ENCODE measurements at places on chromosomes 1 and 21.

DNA sequence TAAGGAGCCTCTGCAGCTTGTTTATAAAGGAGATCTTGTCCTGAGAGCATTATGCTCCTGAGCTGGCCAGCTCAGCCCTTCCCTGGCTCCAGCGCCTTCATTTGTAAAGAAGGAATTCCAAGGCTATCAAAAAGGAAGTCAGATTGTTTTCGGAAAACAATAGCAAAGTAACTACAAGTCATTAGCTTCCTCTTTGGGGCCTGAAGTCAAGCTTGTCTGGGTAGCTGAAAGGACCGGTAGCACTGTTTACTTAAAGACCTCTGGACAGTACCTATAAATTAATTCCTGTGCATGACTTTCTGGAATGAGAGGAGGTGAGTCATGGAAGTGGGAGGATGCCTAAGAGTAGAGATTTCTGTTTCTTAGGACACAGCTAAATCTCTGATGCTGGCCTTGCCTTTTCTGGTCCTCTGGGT lies 20.7 kb upstream of the GJA5 start:
- no peaks in the 10 kb centered on the region for H3K4me1 ChIP-seq
- peaks cover 38% of the 10 kb centered on the region for H3K27me3 ChIP-seq
- H3K36me3 ChIP-seq = no peaks in the 10 kb centered on the region
- no peak for DNase-seq
- H3K27ac ChIP-seq = no peak overlapping the region

DNA sequence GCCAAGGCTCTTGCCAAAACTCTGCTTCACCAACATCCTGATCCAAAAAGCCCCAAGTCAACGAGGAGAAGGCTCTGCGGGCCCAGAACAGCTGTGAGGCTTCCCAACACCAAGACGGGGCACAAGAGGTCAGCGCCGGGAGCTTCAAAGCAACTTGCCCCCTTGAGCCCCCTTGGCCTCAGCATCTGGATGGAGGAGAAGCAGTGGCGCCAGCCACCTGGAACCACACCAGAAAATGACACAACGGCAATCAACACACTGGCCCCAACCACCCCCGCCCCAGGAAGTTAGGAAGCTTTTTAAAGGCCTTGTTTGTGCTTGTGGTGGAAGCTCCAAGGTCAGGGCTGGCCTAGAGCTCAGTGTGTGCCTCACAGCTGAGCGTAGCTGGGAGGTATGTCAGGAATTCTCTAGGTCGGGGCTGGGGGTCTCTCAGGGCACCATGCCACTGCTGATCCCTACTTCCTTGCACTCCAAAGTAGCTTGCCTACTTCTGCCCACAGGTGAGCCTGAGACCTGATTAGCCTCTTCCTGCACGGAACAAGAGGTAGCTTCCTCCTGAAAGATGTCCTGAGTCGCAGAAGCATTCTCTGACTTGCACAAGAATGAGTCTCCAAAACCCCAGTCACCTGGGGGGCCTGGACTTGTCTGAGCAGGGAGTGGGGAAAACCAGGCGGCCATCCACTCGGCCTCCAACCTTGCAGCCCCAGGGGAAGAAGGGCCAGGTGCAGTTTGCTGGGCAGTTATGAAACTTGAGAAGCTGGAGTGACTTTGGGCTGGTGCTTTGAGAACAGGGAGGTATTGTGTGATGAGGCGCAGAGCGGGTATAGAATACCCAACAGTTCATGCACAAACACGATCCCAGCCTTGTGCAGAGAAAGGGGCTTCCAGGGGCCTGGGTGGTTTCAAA lies 9.7 kb upstream of the SRP9 start:
- peaks cover 3% of the 10 kb centered on the region for H3K27me3 ChIP-seq
- H3K27ac ChIP-seq = no peak overlapping the region
- no peaks in the 10 kb centered on the region for H3K4me1 ChIP-seq
- H3K4me3 ChIP-seq = no peak overlapping the region
- no peak for DNase-seq

GRCh38 chr1:30198795-30199403 lies 524.5 kb downstream of the MATN1 start:
- no peak for DNase-seq
- no peaks in the 10 kb centered on the region for H3K36me3 ChIP-seq
- H3K27me3 ChIP-seq = peaks cover 12% of the 10 kb centered on the region
- no peak overlapping the region for H3K4me3 ChIP-seq
- no peak overlapping the region for H3K27ac ChIP-seq

- peaks cover 21% of the 10 kb centered on the region for H3K27me3 ChIP-seq
- H3K27ac ChIP-seq = no peak overlapping the region
- H3K36me3 ChIP-seq = peaks cover 3% of the 10 kb centered on the region
Measured at GRCh38 chr1:236520445-236521005, 3.3 kb upstream of the LGALS8 start.

GRCh38 chr1:84582802-84583587 lies 8.8 kb upstream of the CTBS start:
- no peaks in the 10 kb centered on the region for H3K4me1 ChIP-seq
- no peaks in the 10 kb centered on the region for H3K36me3 ChIP-seq
- no peak overlapping the region for H3K4me3 ChIP-seq
- H3K27me3 ChIP-seq = peaks cover 4% of the 10 kb centered on the region
- no peak overlapping the region for H3K27ac ChIP-seq

- H3K27me3 ChIP-seq = peaks cover 5% of the 10 kb centered on the region
- no peak overlapping the region for H3K4me3 ChIP-seq
- H3K27ac ChIP-seq = no peak overlapping the region
- H3K4me1 ChIP-seq = peaks cover 14% of the 10 kb centered on the region
Measured at GRCh38 chr21:44820851-44821250, 3.0 kb upstream of the SUMO3 start.

GRCh38 chr21:38284216-38284615 lies 27.4 kb downstream of the KCNJ15 start:
- no peaks in the 10 kb centered on the region for H3K27me3 ChIP-seq
- H3K36me3 ChIP-seq = no peaks in the 10 kb centered on the region
- H3K4me3 ChIP-seq = no peak overlapping the region
- no peaks in the 10 kb centered on the region for H3K4me1 ChIP-seq
- H3K27ac ChIP-seq = no peak overlapping the region
- DNase-seq = no peak

DNA sequence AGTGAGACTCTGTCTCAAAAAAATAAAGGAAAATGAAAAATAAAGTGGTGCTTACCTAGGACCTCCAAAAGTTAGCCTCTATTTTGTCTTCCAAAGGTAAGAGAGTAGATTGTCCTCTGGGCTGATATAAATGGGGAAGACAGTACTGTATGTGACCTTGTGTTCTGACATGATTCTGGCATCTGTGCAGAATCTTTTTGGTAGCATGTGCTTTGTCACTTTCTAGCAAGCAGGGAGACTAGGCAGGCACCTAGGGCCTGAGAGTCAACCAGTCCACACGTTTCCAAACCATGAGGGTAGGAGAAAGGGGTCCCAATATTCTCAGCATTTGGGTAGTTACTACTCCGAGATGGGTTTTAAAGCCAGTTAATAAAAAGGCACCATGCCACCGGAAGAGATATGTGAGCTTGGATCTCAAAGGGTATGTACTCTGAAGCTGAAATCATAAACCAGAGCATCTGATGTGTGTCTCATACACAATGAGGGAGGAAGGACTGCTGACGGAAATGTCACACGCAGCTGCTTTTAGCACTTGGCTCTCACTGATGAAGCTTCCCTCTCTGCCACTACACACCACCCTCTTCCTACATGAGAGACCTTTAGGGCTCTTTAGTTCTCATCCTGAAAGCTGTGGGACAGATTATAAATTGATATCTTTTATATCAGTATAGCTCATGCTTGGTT lies 27.0 kb upstream of the SLC16A1 start:
- H3K27me3 ChIP-seq = no peaks in the 10 kb centered on the region
- H3K4me3 ChIP-seq = no peak overlapping the region
- H3K27ac ChIP-seq = no peak overlapping the region

DNA sequence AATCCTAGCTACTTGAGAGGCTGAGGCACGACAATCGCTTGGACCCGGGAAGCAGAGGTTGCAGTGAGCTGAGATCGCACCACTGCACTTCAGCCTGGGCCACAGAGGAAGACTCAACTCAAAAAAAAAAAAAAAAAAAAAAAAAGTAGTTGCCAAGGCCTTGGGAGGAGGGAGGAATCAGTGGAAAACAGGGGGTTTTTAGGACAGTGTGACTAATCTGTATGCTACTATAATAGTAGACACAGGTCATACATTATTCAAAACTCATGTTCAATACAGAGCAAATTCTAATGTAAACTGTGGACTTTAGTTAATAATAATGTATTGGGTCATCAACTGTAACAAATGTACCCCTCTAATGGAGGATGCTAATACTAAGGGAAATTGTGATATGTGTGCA lies 51.7 kb upstream of the CTPS1 start:
- no peak overlapping the region for H3K4me3 ChIP-seq
- no peak for DNase-seq
- H3K4me1 ChIP-seq = no peaks in the 10 kb centered on the region
- no peak overlapping the region for H3K27ac ChIP-seq

- peaks cover 13% of the 10 kb centered on the region for H3K4me1 ChIP-seq
- H3K27me3 ChIP-seq = peaks cover 4% of the 10 kb centered on the region
- H3K36me3 ChIP-seq = no peaks in the 10 kb centered on the region
- no peak overlapping the region for H3K27ac ChIP-seq
Measured at GRCh38 chr1:32761253-32761877, 55.8 kb downstream of the YARS1 start.

GRCh38 chr1:221837896-221838295 lies 96.0 kb upstream of the DUSP10 start:
- H3K4me3 ChIP-seq = peak overlapping the region; percentile 31
- peaks cover 86% of the 10 kb centered on the region for H3K4me1 ChIP-seq
- peak; percentile 66 for DNase-seq
- H3K27ac ChIP-seq = peak overlapping the region; percentile 74

DNA sequence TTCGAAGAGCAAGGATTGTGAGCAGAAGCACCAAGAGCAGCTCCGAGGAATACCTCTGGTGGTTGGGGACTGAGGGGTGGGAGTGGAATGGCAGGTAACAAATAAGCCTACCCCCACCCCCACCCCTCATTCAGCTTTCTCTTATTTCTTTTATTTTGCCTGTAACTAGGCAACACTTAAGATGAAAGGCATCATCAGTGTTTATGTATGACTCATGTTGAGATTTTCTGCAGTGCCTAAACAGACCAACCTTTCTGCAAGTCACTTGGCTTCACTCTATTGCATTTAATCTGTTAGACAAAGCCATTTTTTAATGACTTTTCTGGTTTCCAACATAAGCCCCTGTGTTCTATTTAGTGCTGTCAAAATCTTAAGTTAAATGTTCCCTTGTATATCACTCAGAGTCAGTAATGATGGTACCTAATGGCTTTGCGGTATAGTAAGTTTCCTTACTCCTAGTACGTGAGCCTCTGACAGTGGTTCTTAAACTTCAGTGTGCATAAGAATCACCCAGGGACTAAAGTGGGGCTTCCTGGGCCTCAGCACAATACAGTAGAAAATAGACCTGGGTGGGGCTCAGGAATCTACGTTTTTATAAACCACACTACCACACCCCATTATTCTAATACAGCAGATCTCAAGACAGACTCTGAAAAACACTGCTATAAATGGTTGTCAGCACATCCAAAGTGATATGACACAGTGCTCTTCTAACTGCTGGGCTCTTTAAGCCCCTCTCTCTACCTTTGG lies 19.9 kb downstream of the CASQ2 start:
- no peaks in the 10 kb centered on the region for H3K4me1 ChIP-seq
- H3K27me3 ChIP-seq = peaks cover 12% of the 10 kb centered on the region
- DNase-seq = no peak
- H3K27ac ChIP-seq = no peak overlapping the region
- no peak overlapping the region for H3K4me3 ChIP-seq

GRCh38 chr1:156805766-156806511 lies 10.7 kb downstream of the SH2D2A start:
- H3K4me1 ChIP-seq = peaks cover 59% of the 10 kb centered on the region
- H3K27ac ChIP-seq = peak overlapping the region; percentile 41
- no peak overlapping the region for H3K4me3 ChIP-seq

- H3K4me1 ChIP-seq = no peaks in the 10 kb centered on the region
- DNase-seq = no peak
- no peak overlapping the region for H3K4me3 ChIP-seq
Measured at GRCh38 chr1:176765608-176766007, 302.6 kb downstream of the PAPPA2 start.

DNA sequence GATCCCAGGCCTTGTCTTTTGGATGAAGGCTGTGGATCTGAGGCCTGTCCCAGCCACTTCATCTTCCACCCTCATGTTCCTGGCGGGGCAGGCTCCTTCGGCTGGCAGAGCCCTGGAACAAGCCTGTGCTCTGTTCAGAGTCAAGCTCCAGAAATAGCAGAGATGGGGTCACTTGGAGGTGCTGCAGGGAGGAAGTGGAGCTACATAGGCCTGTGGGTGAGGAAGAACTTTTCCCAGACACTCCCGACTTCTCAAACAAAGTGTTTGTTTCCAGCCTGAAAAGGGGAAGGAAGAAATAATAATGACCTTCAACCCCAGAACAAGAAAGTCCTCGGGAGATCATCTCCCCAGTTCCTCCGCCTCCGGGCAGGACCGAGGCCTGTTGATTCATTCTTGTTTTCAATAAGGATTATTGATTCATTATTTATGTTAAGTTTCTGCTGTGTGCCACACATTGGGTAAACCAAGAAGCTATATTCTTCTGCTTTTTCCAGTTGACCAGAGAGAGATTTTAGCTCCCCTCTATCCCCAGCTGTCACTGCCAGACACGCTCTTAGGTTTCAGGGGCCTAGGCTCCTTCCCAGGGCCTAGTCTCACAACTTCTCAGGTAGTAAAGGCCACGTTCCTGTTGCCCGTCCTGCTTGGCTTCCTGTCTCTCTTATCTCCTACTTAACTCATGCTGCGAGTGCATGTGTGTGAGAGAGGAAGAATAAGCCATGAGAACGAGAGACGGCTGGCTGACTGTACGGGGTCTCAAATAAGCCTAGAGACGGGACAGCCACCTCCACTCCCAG lies 16.9 kb downstream of the IKBKE start:
- H3K4me1 ChIP-seq = peaks cover 18% of the 10 kb centered on the region
- H3K27me3 ChIP-seq = no peaks in the 10 kb centered on the region
- DNase-seq = no peak
- peaks cover 63% of the 10 kb centered on the region for H3K36me3 ChIP-seq
- H3K4me3 ChIP-seq = no peak overlapping the region

DNA sequence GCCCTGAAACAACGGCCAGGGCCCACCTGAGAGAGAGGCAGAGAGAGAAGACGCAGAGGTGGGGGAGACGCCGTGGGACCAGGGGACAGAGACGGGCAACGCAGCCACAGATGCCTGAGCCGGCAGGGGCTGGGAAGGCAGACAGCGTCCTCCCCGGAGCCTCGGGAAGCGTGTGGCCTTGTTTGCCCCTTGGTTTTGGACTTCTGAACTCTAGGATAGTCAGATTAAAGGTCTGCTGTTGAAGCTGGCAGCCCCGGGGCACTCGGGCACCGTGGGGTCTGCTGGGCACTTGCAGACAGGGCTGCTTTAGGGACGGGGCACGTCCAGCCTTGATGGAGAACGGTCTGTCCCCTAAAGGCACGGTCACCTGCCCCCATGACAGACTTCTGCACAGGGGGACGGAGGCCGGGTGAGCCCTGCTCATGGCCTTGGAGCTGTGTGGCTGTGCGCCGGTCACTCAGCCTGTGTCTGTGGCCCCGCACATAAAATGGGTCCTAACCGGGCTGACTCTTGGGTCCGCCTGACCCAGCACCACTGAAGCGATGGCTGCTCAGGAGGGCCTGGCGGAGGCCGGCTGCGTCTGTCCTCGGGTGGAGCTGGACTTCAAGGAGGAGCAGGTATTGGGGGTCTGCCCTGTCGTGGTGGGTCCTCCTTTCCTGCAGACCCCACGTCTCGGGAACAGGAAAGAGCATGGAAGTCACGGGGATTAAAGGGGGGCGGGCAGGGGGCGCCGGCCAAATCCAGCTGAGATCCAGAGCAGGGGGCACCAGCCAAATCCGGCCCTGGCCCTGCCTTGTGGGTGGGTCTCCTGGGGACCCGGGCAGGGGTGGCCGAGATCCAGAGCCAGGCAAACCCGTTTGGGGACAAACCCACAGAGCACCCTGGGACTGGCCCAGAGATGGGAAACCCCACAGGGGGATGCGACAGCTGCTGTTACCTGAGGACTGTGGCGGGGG lies 9.6 kb upstream of the RNF223 start:
- peaks cover 5% of the 10 kb centered on the region for H3K4me1 ChIP-seq

All from activated CD8-positive, alpha-beta T cell treated with anti-CD3 and anti-CD28 coated beads, Interleukin-2, amount 10 ng/mL, durations not matched to agents 7 days and 5 days (primary cell).